ENCODE measurements at places on chromosomes 5 and 9.
A peak's percentile ranks its signal among the peaks of the same experiment; 100 is the strongest.

DNA sequence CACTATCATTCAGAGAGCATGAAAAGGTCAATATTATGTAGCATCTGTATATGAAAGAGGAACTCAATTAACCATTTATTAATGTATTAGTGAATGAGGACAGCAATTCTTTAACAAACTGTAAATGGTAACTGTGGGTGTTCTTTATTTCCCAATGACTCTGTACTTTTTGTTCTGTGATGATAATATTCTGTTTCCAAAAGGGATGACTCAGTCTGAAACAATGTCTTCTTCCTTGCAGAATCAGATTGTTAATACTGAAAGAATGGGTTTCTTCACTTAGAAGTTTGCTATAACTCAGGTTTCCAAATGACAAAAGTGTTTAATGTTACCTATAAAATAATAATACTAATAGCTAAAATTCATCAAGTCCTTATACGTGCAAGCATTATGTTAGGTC, 1518.7 kb upstream of the WWC1 start:
- H3K4me3 ChIP-seq, result no peak overlapping the region
- DNase-seq, result peak; percentile 3
- H3K27me3 ChIP-seq, result no peaks in the 10 kb centered on the region
- no peaks in the 10 kb centered on the region for H3K4me1 ChIP-seq

- no peak for DNase-seq
- no peak overlapping the region for H3K4me3 ChIP-seq
- no peaks in the 10 kb centered on the region for H3K4me1 ChIP-seq
- no peak overlapping the region for H3K27ac ChIP-seq
Measured at GRCh38 chr9:113368348-113368981, 8.3 kb downstream of the HDHD3 start.

DNA sequence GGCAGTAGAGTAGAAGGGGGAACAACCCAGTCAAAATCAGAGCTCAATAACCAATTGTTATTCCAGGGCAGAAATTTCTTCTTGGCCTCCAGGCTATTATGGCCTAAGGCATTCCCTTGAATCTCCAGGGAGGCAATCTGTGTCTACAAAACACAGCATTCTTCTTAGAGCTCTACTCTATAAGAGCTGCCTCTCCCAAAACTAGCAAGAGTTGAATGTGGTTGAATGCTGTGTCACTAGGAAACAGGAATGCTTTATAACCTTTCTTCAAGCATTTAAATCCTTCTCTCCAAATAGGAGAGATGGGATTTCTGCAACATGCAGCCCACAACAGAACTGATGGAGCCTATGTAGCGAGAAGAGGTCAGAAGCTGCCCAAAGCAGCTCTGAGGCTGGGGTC, 97.1 kb upstream of the APC start:
- no peaks in the 10 kb centered on the region for H3K27me3 ChIP-seq
- H3K27ac ChIP-seq, result no peak overlapping the region
- no peaks in the 10 kb centered on the region for H3K4me1 ChIP-seq
- no peak overlapping the region for H3K4me3 ChIP-seq
- DNase-seq, result no peak

- H3K4me1 ChIP-seq, result no peaks in the 10 kb centered on the region
- no peaks in the 10 kb centered on the region for H3K27me3 ChIP-seq
- DNase-seq, result peak; percentile 39
- H3K27ac ChIP-seq, result no peak overlapping the region
- no peak overlapping the region for H3K4me3 ChIP-seq
Measured at GRCh38 chr9:88218726-88219125, 80.5 kb upstream of the SPATA31C2 start.

- no peaks in the 10 kb centered on the region for H3K36me3 ChIP-seq
- H3K27me3 ChIP-seq, result no peaks in the 10 kb centered on the region
- no peak overlapping the region for H3K4me3 ChIP-seq
- H3K4me1 ChIP-seq, result no peaks in the 10 kb centered on the region
Measured at GRCh38 chr9:101791938-101792337, 53.5 kb upstream of the GRIN3A start.

DNA sequence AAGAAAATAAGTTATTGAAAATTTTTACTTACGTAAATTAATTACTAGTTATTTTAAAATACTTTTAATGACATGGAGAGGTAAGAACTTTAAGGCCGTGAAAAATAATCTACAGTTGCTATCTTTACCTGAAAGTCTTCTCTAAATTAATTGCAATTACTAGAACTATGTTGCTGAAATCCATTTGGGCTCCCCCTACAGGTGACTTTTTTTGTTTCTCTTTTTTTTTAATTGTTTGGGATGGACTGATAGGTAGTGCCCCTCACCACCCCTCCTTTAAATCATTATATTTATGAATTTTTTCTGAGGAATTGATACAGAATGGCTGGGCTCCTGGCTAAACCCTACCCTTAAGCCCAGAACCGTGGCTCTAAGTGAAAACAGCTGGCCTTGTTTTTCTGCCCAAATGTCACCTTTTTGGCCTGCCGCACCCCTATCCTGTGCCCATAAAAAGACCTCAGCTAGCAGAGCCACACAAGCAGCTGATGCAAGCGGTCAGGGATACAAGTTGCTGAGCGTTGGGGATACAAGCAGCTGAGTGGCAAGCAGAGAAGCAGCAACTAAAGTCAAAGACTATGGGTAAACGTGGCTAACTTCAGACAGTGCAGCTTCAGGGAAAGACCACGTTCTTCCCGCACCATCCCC, 315.2 kb upstream of the ACO1 start:
- H3K4me1 ChIP-seq, result no peaks in the 10 kb centered on the region
- peak; percentile 1 for DNase-seq
- H3K27me3 ChIP-seq, result no peaks in the 10 kb centered on the region
- H3K27ac ChIP-seq, result no peak overlapping the region
- H3K36me3 ChIP-seq, result no peaks in the 10 kb centered on the region

- no peaks in the 10 kb centered on the region for H3K4me1 ChIP-seq
- no peak overlapping the region for H3K27ac ChIP-seq
- H3K36me3 ChIP-seq, result no peaks in the 10 kb centered on the region
Measured at GRCh38 chr9:131304676-131305355, 15.3 kb downstream of the PLPP7 start.

- H3K27me3 ChIP-seq, result no peaks in the 10 kb centered on the region
- peaks cover 46% of the 10 kb centered on the region for H3K4me1 ChIP-seq
- no peaks in the 10 kb centered on the region for H3K36me3 ChIP-seq
Measured at GRCh38 chr5:74233571-74233970, 407.0 kb downstream of the ENC1 start.

GRCh38 chr9:117616431-117616831, 87.8 kb upstream of the TLR4 start:
- no peak overlapping the region for H3K27ac ChIP-seq
- no peaks in the 10 kb centered on the region for H3K27me3 ChIP-seq
- H3K36me3 ChIP-seq, result no peaks in the 10 kb centered on the region
- H3K4me1 ChIP-seq, result no peaks in the 10 kb centered on the region
- no peak overlapping the region for H3K4me3 ChIP-seq
- no peak for DNase-seq

- H3K4me1 ChIP-seq, result no peaks in the 10 kb centered on the region
- H3K27me3 ChIP-seq, result no peaks in the 10 kb centered on the region
- no peak overlapping the region for H3K4me3 ChIP-seq
- H3K27ac ChIP-seq, result no peak overlapping the region
- DNase-seq, result no peak
Measured at GRCh38 chr5:132050136-132050535, 10.3 kb upstream of the IL3 start.

- no peak overlapping the region for H3K4me3 ChIP-seq
- H3K36me3 ChIP-seq, result no peaks in the 10 kb centered on the region
- no peaks in the 10 kb centered on the region for H3K4me1 ChIP-seq
- H3K27me3 ChIP-seq, result peaks cover 11% of the 10 kb centered on the region
Measured at GRCh38 chr5:153425914-153426313, 64.6 kb upstream of the GRIA1 start.

GRCh38 chr9:23686257-23686656, 139.8 kb downstream of the ELAVL2 start:
- no peaks in the 10 kb centered on the region for H3K36me3 ChIP-seq
- H3K27ac ChIP-seq, result no peak overlapping the region
- H3K4me3 ChIP-seq, result no peak overlapping the region
- no peaks in the 10 kb centered on the region for H3K27me3 ChIP-seq
- no peak for DNase-seq
- no peaks in the 10 kb centered on the region for H3K4me1 ChIP-seq

DNA sequence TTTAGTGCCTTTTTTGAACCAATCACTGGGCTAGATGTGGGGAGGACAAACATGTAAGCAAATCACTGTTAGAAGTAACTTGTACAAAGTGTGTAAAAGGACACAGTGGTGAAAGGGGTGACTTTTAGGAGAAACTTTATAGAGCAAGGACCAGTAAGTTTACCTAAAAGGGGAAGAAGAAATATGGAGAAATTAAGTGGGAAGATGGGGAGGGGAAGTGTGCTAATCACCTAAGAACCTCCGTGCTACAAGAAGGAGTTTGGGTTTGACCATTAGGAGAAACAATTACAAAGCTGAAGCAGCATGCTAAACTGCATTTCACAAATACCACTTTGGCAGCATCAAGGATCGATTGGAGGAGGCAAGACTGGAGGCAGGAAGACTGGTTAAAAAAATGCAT, 17.3 kb downstream of the ITGA1 start:
- no peak overlapping the region for H3K27ac ChIP-seq
- no peak overlapping the region for H3K4me3 ChIP-seq
- no peaks in the 10 kb centered on the region for H3K27me3 ChIP-seq
- H3K36me3 ChIP-seq, result peaks cover 37% of the 10 kb centered on the region
- DNase-seq, result no peak
- peaks cover 49% of the 10 kb centered on the region for H3K4me1 ChIP-seq

DNA sequence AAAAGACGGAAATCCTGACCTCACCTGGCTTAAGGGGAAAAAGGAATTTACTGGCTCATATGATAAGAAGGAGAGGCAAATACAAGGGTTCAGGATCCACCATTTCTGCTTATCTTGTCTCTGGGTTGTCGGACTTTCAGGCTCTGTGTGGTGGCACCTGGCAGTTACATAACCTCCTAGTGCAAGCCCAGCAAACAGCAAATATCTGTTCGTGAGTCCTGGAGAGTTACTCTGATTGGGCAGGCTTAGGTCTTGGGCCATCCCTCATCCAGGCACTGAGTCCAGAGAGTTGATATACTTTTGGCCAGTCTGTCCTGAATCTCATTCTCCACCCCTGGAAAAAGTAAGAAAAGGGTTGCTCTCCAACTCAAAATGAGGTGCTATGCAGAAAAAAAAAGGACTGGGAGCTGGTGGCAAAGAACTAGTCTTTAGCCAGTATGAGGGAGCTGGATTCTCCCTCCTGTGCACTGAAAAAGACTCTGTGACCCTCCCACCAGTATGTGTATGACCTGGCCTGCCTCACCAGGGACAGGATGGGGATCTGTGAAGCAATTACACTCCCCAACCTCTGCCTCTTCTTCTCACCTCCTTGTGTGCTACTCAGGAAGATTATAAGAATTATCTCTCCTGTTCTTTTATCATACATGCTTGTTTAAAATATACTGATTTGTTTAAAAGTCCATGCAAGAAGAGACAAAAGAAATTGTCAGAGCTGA, 282.9 kb downstream of the ARHGAP26 start:
- H3K4me1 ChIP-seq, result peaks cover 49% of the 10 kb centered on the region
- DNase-seq, result no peak
- H3K4me3 ChIP-seq, result no peak overlapping the region
- no peaks in the 10 kb centered on the region for H3K36me3 ChIP-seq
- H3K27me3 ChIP-seq, result no peaks in the 10 kb centered on the region

DNA sequence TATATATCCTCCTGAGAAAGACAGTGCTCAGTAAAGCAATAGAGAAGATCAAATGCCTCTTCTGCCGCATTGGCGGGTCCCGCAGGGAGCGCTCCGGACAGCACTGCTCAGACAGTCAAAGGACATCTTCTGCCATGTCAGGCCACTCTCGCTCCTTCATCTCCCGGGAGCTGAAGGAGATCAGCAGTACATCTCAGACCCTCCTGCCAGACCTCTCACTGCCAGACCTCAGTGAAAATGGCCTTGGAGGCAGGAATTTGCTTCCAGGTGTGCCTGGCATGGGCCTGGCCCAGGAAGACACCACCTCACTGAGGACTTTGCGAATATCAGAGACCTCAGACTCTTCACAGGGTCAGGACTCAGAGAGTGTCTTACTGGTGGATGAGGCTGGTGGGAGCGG, 12.2 kb downstream of the PTGER4 start:
- no peaks in the 10 kb centered on the region for H3K27me3 ChIP-seq
- H3K4me1 ChIP-seq, result peaks cover 16% of the 10 kb centered on the region
- H3K36me3 ChIP-seq, result no peaks in the 10 kb centered on the region

DNA sequence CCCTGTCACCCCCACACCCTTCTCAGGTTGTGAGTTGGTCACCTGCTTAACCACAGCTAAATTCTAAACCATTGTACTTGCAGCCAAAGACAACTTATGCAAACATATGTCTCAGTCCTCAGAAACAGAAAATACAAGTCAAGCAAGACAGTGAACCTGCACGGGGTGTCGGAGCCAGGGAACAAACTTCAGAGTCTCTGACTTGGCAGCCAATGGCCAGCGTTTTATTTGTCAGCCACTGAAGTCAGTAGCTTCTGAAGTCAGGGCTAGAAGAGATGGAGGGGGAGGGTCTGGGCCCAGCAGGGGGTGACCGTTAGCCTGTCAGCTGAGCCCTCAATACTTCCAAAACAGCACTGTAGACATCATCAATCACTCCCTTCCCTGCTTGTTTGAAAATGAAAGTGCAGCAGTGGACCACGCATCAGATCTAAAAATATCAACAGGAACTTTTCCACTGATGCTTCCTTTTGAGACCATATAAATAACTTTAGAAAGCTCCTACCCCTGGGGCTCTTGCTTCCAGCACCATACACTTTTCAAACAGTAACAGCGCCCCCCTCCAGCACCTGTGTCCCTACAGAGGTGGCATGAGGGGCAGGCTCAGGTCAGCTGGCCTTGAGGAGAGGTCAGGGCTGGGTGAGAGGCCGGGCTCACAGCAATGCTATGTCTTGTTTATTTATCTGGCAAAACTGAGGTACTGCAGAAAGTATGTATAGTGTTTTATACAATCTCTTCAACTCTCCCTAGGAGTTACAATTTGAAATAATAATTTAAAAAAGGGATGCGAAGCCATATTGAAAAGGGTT, 142.5 kb downstream of the ACER2 start:
- no peaks in the 10 kb centered on the region for H3K4me1 ChIP-seq
- no peak for DNase-seq
- H3K27ac ChIP-seq, result no peak overlapping the region
- no peaks in the 10 kb centered on the region for H3K27me3 ChIP-seq
- H3K36me3 ChIP-seq, result no peaks in the 10 kb centered on the region

Measured in GM23248 (cell line).